ENCODE measurements at places on chromosomes 11 and 22. TPM values are rescaled to one million over a fixed set of nuclear protein-coding genes. Genes with fewer than 3 reads are reported as not detected.

DNA sequence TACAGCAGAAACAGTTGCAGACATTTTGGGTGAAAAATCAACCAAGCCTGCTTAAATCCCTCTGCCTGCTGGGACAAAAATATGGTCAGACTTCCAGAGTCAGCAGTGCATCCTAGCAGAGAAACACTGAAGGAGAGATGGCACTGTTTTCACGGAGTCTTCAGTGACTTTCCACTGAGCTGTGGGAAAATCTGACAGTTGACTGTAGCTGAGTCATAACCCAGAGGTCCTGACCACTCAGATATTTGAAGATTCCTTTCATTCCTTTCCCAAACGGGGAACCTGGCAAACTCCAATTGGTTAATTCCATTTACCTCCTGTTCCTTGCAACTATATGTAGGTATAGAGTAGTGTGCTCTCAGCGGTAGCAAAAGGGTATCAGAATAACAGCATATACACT, 20.9 kb upstream of the UPB1 start:
- H3K4me3 ChIP-seq, result no peak overlapping the region
- H3K27ac ChIP-seq, result no peak overlapping the region
- no peaks in the 10 kb centered on the region for H3K27me3 ChIP-seq

DNA sequence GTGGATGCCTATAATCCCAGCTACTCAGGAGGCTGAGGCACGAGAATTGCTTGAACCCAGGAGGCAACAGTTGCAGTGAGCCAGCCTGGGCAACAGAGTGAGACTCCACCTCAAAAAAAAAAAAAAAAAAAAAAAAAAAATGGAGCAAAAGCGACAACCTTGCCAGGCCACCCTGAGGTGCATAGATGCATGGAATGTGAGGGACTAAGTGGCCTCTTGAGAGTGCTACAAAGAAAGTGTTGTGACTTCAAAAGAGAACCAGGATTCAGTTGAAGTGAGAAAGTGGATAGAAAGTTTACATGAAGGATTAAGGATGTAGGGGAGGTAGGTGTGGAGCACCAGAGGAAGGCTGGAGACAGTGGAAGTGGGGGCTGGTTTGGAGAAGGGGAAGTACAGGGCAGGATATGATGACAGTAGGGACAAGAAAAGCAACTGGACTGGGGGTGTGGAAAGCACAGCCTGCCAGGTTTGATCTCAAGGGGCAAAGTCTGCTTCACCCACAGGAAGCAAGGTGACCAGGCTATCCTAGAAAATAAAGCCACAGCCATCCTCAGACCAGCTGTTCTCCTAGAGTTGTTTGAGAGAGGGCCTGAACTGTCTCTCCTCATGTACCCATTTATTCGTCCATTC, 36.0 kb upstream of the OLFML1 start:
- no peaks in the 10 kb centered on the region for H3K36me3 ChIP-seq
- H3K27me3 ChIP-seq, result peaks cover 7% of the 10 kb centered on the region
- DNase-seq, result no peak

DNA sequence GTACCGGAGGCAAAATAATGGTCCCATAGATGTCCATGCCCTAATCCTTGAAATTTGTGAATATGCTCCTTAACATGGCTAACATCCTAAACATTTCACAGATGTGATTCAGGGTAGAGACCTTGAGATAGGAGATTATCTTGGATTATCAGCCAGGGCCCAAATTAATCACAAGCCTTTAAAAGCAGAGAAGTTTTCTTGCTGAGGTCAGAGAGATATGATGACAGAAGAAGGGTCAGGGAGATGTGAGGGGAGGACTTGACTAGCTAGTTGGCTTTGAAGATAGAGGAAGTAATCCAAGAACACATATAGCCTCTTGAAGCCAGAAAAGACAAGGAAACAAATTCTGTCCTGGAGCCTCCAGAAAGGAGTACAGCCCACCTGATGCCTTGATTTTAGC, 19.1 kb upstream of the FDX1 start:
- H3K4me1 ChIP-seq, result no peaks in the 10 kb centered on the region
- H3K27ac ChIP-seq, result no peak overlapping the region
- peaks cover 4% of the 10 kb centered on the region for H3K27me3 ChIP-seq
- no peaks in the 10 kb centered on the region for H3K36me3 ChIP-seq
- H3K4me3 ChIP-seq, result no peak overlapping the region
- no peak for DNase-seq

- no peaks in the 10 kb centered on the region for H3K36me3 ChIP-seq
- DNase-seq, result no peak
- peaks cover 3% of the 10 kb centered on the region for H3K4me1 ChIP-seq
- H3K27ac ChIP-seq, result no peak overlapping the region
These were observed 47.3 kb downstream of the RELT start for GRCh38 chr11:73423506-73423905.

- H3K4me3 ChIP-seq, result no peak overlapping the region
- H3K27me3 ChIP-seq, result no peaks in the 10 kb centered on the region
These were observed 9.1 kb downstream of the TPCN2 start for GRCh38 chr11:69057801-69058200.

DNA sequence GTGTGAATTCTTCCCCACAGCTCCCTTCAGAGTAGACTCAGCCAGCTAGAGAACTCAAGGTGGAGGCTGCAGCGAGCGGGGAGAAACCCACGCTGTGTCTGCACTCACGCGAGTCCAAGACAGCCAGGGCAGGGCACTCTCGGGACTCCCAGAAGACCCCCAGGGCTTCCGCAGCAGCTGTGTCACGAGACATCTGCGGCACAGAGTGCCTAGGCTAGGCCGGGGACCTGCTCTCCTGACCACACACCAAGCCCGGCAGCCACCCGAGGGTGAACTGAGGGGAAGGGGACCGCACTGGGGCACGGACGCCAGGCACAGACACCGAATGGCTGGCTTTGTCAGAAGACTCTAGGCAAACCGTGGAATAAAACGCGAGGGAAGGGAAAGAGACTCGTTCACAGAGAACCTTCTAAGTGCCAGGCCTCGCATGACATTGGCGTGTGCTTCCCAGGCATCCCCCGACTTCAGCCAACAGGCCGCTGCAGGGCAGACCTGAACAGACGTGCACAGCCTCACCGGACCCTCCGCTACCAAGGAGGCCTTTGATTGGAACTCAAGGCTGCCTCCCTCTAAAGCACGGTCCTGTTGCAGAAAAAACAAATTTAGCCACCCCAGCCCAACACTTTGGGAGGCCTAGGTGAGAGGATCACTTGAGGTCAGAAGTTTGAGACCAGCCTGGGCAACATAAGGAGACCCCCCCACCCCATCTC, 18.2 kb upstream of the MOB2 start:
- peaks cover 11% of the 10 kb centered on the region for H3K36me3 ChIP-seq
- H3K4me1 ChIP-seq, result no peaks in the 10 kb centered on the region
- no peak overlapping the region for H3K27ac ChIP-seq
- no peak for DNase-seq
- no peaks in the 10 kb centered on the region for H3K27me3 ChIP-seq

DNA sequence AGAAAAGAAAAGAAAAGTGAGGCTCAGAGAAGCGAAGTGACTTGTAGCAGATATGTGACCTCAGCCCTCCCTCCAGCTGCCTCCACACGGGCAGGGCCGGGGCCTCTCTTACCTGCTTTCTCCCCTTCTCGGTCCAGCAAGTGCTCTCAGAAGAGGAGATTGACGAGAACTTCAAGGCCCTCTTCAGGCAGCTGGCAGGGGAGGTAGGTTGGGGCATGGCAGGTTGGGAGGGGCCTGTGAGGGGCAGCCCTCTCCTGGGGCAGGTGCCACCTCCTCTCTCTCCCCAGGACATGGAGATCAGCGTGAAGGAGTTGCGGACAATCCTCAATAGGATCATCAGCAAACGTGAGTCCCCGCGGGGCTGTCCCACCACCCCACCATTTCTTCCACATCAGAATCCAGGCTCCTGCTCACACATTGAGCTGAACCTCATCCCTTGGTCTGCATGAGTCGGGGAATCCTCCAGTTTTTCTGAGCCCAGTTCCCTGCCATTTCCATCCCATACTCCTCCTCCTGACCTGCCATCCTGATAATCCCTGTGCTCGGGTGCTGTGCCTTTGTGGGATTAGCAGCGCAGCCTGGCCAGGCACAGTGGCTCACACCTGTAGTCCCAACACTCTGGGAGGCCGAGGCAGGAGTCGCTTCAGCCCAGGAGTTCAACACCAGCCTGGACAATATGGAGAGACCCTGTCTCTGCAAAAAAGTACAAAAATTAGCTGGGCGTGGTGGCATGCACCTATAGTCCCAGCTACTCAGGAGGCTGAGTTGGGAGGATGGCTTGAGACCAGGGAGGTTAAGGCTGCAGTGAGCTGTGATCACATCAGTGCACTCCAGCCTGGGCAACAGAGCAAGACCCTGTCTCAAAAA, 26.4 kb downstream of the CAPN1 start:
- DNase-seq, result no peak
- H3K27me3 ChIP-seq, result no peaks in the 10 kb centered on the region
- H3K4me3 ChIP-seq, result no peak overlapping the region
- H3K36me3 ChIP-seq, result peaks cover 10% of the 10 kb centered on the region

GRCh38 chr11:62925745-62926679, 4.8 kb upstream of the CHRM1 start:
- no peaks in the 10 kb centered on the region for H3K36me3 ChIP-seq
- peaks cover 90% of the 10 kb centered on the region for H3K27me3 ChIP-seq
- no peak for DNase-seq
- peaks cover 19% of the 10 kb centered on the region for H3K4me1 ChIP-seq
- no peak overlapping the region for H3K4me3 ChIP-seq
- H3K27ac ChIP-seq, result no peak overlapping the region

GRCh38 chr11:742156-742546, 5.1 kb upstream of the TALDO1 start:
- peaks cover 21% of the 10 kb centered on the region for H3K27me3 ChIP-seq
- no peak for DNase-seq
- H3K4me3 ChIP-seq, result no peak overlapping the region
- H3K36me3 ChIP-seq, result no peaks in the 10 kb centered on the region
- H3K4me1 ChIP-seq, result peaks cover 14% of the 10 kb centered on the region

DNA sequence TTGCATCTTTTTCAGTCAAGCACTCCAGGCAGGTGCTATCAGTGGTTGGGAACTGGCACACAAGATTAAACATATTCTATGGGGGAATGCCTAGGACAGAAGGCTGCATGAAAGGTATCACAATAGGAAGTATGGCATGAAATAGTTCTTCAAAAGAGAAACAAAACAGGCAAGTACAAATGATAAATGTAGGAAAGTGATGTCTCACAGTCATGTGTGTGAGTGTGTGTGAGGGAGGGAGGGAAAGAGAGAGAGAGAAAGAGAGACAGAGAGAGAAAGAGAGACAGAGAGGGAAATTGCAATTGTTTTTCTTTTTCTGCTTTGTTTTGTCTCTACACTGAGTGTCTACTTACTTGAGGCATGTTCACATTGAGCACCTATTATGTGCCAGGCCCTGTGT, 456.3 kb downstream of the MIAT start:
- H3K4me3 ChIP-seq, result no peak overlapping the region
- no peak overlapping the region for H3K27ac ChIP-seq
- H3K4me1 ChIP-seq, result no peaks in the 10 kb centered on the region
- H3K36me3 ChIP-seq, result peaks cover 1% of the 10 kb centered on the region

GRCh38 chr22:45855961-45856360, 121.0 kb downstream of the WNT7B start:
- no peaks in the 10 kb centered on the region for H3K27me3 ChIP-seq
- H3K27ac ChIP-seq, result no peak overlapping the region
- no peak for DNase-seq
- peaks cover 21% of the 10 kb centered on the region for H3K36me3 ChIP-seq

- peak overlapping the region; percentile 74 for H3K4me3 ChIP-seq
- H3K36me3 ChIP-seq, result peaks cover 41% of the 10 kb centered on the region
These were observed 44.5 kb downstream of the MED15 start for GRCh38 chr22:20551805-20552442.

- H3K27ac ChIP-seq, result peak overlapping the region; percentile 33
- DNase-seq, result no peak
- peaks cover 59% of the 10 kb centered on the region for H3K36me3 ChIP-seq
- peaks cover 38% of the 10 kb centered on the region for H3K4me1 ChIP-seq
- no peak overlapping the region for H3K4me3 ChIP-seq
These were observed 122.6 kb downstream of the MICAL2 start for GRCh38 chr11:12232817-12233601.

DNA sequence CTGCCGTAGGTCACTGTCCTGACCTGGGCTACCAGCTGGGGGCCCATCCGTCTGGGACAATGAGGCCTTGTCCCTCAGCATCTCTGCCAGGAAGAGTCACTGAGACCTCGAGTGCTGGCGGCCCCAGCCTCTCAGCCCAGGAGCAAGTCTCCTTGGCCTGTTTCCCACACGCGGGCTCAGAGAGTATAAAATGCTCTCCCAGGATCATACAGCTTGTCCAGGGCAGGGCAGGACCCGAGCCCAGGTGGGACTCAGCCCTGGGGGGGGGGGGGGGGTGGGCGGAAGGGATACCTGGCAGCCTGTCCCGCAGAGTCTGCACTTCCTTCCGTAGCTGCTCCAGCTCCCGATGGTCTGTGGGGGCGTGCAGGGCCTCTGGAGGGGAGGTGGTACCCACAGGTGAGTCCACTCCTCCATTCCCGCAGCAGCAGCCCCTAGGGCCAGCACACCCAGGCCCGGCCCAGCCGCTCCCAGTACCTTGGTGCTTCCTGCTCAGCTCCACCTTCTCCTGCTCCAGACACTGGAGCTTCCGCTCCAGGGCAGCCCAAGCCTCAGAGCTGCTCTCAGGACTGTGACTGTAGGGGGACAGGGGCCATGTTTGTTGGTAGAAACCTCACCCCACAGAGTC, 7.9 kb downstream of the CDC42BPG start:
- no peaks in the 10 kb centered on the region for H3K36me3 ChIP-seq
- H3K4me3 ChIP-seq, result no peak overlapping the region
- H3K27ac ChIP-seq, result no peak overlapping the region
- no peaks in the 10 kb centered on the region for H3K27me3 ChIP-seq

DNA sequence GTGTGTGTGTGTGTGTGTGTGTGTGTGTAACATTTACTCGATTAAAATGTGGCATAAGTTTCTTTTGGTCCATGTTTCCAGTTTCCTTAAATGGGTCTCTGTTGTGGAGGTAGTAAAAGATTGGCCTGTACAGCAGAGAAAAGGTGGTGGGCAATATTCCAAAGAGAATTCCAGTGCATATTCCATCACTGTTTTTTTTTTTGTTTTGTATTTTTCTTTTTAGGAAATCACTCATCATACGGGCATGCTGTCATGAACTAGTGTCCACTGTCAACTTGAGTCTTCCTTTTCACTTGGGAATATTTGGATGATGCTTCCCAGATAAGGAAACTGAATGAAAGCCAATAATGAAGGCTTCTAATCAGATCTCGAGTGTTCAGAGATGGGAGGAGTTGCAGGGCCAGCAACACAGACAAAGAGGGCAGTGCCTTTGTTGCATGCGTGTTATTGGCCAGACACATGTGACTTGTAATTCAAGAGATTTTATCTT, 95.2 kb upstream of the PDGFD start:
- no peaks in the 10 kb centered on the region for H3K36me3 ChIP-seq
- H3K27me3 ChIP-seq, result no peaks in the 10 kb centered on the region
- no peak overlapping the region for H3K27ac ChIP-seq
- no peaks in the 10 kb centered on the region for H3K4me1 ChIP-seq
- H3K4me3 ChIP-seq, result no peak overlapping the region
- no peak for DNase-seq

GRCh38 chr11:117440258-117440657, 112.6 kb downstream of the CEP164 start:
- H3K4me1 ChIP-seq, result peaks cover 7% of the 10 kb centered on the region
- H3K27ac ChIP-seq, result no peak overlapping the region
- H3K27me3 ChIP-seq, result peaks cover 17% of the 10 kb centered on the region
- no peak overlapping the region for H3K4me3 ChIP-seq
- no peak for DNase-seq
- H3K36me3 ChIP-seq, result no peaks in the 10 kb centered on the region

Gene BTBD10
- 19.5 TPM for total RNA-seq

Gene KCTD21
- total RNA-seq, result 6.4 TPM

Gene FJX1
- total RNA-seq, result 0.33 TPM

Gene GLYATL2
- not detected for total RNA-seq

Gene FAM168A
- total RNA-seq, result 20.5 TPM

Gene GRAP2
- total RNA-seq, result 183 TPM

Gene DSCAML1
- total RNA-seq, result 0.42 TPM

Gene NAV2
- total RNA-seq, result 0.67 TPM

Gene SAA4
- not detected for total RNA-seq

Gene APOBEC3B
- 32.8 TPM for total RNA-seq

Gene PANX3
- not detected for total RNA-seq
